ENCODE measurements at places on chromosomes 5 and 9.

DNA sequence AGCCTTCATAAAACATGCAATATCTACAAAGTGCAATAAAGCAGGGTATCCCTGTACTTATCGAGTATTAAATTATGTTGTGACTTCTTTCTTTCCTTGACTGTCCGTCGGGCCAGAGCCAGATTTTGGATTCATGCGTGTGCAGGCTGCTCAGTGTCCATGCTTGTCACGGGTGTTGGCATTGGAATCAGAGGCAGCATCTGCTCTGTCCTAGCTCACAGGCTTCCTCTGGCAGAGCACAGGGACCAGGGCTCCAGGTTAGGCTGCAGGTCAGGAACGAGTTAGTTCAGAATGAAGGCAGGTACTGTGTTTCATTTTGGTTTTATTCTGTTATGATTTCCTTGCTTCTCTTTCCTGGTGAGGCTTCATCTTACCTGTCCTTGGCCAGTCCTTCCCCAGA, 249.8 kb downstream of the AUH start:
- no peak for DNase-seq

DNA sequence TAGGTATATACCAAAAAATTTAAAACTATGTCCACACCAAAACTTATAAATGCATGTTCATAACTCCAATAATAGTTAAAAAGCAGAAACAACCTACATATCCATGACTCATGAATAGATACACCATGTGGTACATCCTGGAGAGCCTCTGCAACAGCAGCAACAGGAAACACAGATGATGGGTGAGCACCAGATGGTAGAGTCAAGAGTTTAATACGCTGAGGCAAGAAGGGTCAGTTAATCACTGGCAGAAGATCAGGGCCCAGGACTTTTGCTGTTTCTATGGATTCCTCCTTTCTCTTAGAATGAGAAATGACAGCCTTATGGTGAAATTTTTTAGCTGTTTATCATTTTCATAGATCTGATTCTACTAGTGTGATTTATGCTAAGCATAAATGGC, 351.8 kb upstream of the ADAMTSL1 start:
- DNase-seq = no peak

DNA sequence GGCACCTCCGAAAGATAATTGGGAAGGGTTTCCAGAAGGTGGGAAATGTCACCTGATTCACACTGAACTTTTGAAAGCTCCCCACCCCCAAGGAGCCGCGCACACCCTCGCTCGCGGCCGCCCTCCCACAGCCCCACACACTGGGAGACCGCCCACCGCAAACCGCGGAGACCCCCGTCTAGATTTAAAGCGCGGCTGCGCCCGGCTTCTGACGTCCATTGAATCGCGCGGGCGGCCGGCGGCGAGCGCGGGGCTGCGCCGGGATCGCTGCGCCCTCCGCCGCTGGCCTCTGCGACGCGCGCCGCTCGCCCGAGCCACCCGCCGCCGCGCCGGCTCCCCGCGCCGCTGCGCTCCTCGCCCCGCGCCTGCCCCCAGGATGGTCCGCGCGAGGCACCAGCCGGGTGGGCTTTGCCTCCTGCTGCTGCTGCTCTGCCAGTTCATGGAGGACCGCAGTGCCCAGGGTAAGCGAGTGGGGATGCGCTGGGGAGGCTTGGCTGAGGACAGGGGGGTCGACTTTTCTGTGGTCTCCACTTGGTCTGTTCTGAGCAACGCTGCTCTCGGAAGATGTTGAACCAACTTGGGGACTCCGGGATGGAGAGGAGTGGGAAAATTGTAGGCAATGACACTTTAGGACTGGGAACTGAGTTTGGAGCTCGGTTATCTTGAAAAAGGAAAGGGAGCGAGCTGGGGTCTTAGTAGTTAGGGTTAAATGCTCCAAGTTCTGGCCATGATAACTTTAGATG, at the start of gene FST:
Gene FST (plus strand): TSS at position 214 of the 743 bp plus-strand sequence. CDS start 163 bp downstream, at position 377.
- no peak for DNase-seq

- DNase-seq = no peak
Observed at GRCh38 chr9:130124085-130124860, 47.9 kb upstream of the NCS1 start.

DNA sequence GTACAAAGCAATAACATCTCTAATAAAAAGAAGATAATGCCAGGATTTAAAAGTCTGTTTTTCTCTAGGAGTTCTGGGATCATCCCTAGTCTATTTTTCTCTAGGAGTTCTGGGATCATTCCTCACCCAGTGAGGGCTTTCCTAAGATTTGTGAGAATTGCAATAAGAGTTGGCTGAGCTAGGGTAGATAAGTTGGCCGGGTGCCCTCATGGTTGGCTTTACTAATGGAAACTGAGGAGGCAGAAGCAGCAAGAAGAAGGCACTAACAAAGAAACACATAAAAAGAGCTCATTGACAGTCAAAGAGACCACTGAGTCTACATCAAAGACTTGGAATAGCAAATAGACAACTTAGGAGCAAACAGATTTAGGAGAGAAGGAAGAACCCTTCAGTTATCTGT, 4.2 kb downstream of the SLC1A3 start:
- DNase-seq = no peak

GRCh38 chr9:107569174-107569573, 79.6 kb upstream of the KLF4 start:
- DNase-seq = no peak

GRCh38 chr5:160473681-160474080, 52.0 kb downstream of the PTTG1 start:
- no peak for DNase-seq

DNA sequence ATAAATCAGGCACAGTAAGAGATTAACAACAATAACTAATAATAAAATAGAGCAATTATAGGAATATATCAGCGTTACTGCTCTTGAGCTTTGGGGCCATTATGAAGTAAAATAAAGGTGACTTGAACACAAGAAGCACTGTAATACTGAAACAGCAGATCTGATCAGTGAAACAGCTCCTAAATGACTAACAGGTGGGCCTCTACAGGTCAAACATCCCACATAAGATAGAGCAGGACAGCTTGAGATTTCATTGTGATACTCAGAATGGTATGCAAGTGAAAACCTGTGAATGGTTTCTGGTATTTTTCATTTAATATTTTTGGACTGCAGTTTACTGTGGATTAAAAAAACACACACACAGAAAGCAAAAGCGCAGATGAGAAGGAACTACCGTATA, 24.0 kb upstream of the MAP3K1 start:
- DNase-seq = no peak

GRCh38 chr5:106876665-106877194, 794.0 kb downstream of the EFNA5 start:
- no peak for DNase-seq

- no peak for DNase-seq
Observed at GRCh38 chr9:124272979-124273378, 15.2 kb downstream of the NEK6 start.

- DNase-seq = no peak
Observed at GRCh38 chr5:138898299-138898698, 23.2 kb upstream of the LRRTM2 start.

DNA sequence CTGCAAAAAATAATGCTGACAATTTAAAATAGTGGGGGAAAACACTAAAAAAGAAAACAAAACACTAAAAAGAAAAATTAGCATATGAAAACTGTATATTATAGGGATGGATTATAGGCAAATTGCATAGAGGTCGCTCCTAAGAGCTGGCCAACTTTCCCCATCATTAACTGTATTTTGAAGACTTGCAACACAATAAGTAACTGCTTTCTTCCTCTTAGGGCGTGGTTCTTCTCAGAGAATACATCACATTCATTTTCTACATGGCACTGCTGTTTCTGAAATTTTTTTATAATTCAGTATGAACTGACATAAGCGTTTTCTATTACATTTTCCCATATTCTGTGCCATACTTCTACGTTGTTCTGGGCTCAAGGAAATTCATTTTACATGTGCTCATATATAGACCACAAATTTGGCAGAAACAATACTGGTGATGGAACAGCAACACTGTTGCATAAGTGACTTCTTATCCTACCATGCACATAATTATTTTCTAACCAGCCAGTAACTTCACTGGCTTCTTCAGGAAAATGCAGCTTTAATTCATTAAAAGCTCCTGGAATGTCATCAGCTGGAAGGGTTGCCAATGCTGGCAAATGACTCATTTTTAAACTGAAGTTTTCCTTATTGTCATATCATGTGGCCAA, 171.2 kb upstream of the DMAC1 start:
- no peak for DNase-seq

- no peak for DNase-seq
Observed at GRCh38 chr9:106445107-106445506, 417.9 kb upstream of the ZNF462 start.

DNA sequence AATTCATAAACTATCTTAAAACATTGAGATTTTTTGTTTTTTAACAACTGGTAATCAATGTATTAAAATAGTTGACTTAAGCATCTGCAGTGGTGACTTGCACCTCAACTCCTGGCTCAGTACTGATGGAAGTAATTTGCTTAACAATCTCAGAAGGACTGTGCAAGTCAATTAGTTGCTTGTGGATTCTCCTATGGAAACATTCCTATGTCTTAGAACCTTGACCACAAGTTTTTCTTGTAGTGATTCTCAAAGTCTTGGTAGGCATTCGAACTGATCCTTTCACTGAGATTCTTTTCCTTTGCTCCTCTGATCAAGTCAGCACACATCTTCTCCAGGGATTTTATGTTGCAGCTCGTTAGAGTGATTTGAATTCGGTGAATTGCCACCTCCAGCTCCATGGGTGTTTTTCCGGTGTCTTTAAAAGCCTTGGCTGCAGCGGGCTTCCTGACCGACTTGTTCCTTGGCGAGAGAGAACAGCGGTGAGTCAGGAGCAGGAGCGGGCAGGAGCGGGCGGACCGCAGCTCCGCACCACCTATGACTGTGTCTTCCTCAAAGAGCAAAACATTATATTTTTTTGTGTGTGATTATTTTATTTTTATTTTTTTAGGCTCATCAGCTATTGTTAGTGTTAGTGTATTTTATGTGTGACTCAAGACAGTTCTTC, 21.1 kb downstream of the HMGXB3 start:
- no peak for DNase-seq

Measured in activated CD8-positive, alpha-beta memory T cell treated with anti-CD3 and anti-CD28 coated beads for 1 hour (primary cell).